ENCODE measurements at places on chromosomes 5 and 9.

DNA sequence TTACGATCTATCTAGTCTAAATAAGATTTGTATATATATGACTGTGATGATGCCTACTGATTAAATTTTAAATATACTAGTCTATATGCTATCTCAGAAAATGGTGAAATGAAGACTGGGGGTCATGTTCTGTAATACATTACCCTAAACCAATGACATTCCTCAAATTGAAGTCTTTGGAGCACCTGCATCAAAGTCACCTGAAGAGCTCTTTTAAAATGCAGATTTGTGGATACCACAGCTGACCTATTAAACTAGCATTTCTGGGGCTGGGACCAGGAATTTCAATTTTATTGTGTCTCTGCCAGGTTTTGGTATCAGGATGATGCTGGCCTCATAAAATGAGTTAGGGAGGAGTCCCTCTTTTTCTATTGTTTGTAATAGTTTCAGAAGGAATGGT lies 631.9 kb upstream of the DMAC1 start:
- DNase-seq, result no peak

DNA sequence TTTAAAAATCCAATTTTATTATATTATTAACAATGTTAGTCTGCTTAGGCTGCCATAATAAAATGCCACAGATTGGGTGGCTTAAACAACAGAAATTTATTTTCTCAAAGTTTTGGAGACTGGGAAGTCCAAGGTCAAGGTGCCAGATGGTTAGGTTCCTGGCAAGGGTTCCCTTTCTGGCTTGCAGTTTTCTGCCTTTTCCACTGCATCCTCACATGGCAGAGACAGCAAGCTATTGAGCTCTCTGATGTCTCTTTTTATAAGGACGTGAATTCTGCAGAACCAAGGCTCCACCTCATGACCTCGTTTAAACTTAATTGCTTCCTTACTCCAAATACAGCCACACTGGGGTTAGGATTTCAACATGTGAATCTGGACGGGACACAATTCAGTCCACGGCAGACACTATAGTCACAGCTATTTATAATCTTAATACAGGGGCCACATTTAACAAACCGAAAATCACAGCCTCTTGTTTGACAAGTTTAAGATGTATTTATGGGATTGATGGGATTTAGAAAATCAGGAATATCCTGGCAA lies 174.9 kb upstream of the PUM3 start:
- no peak for DNase-seq

GRCh38 chr5:11477786-11478185 lies 426.5 kb downstream of the CTNND2 start:
- DNase-seq, result no peak

DNA sequence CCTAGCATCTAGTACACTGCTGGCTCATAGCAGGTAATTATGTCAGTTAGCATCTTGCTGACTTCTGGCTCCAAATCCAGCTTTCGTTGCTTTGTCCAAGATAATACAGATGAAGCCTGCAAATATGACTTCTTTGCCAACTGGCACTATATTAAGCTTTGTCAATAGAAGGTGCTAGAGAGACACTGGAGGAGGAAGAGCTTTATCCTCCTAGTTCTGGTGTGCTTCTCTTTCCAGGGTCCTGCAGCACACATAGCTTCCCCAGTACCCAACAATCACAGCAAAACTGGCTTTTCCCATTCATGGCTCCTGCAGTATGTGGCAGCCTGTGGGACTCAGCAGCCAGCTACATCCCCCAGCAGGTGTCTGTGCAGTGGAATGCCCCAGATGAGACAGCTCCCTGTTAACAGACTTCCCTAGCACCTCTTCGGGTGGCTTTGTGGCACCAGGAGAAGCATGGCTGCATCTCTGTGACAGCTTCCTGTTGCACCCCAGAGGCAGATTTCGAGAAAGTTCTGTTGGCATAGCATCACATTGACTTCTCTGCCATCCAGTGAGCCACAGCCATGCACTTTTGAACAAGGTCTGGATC lies 147.8 kb downstream of the OXCT1 start:
- no peak for DNase-seq

DNA sequence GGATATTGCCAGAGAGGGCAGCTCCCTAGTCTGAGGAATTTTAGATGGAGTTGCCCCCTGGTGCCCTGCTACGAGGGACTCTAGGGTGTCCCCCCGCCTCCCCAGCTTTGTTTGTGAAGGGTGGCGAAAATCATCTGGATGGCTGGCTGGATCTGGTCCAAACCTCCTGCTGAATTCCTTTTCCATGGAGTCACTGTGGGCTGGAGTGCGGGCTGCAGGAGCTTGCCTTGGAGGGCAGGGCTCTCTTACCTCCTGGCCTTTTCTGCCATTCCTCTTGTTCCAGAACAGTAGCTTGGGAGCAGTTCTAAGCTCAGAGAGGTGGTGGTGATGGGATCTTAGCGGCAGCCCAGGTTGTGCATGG lies 2.1 kb downstream of the SYNPO start:
- no peak for DNase-seq

DNA sequence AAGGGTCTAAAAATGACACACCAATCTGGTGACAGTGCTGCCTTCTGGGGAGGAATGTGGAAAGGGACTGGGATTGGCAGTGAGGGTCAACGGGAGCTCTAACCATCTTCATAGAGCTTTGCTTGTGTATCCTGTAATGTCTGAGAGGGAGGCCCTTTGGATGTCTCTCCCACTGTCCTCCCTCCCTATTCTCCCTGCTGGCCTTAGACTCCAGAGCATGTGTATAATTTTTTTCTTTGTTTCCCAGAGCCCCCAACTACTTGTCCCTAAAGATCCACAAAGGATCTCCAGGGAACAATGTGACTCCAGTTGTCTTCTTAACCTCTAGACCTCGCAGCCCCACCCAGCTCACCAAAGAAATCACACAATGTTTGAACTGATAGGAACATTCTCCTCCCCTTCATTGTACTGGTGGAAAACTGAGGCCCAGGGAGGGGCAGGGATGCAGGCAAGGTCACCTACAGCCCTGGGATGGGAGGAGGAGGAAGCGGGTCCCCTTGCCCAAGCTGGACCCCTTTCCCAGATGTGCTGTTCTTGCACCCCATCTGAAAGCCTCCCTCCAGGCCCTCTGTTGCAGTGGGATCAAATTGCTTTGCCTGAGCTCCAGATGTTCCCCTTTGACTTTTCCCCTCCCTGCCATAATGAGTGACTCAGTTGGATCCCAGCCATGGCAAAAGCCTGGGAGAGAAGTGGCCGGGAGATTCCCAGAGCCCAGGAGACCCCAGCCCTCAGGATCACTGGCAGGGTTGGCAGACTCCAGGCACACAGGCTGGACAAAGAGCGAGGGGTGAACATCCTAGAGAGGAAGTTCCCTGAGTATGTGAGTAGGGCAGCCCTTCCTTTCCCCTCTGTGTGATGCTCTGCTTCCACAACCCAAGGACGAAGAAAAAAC lies 21.8 kb downstream of the SPARC start:
- no peak for DNase-seq

GRCh38 chr5:137595396-137596079 lies 96.4 kb upstream of the SPOCK1 start:
- DNase-seq, result no peak

DNA sequence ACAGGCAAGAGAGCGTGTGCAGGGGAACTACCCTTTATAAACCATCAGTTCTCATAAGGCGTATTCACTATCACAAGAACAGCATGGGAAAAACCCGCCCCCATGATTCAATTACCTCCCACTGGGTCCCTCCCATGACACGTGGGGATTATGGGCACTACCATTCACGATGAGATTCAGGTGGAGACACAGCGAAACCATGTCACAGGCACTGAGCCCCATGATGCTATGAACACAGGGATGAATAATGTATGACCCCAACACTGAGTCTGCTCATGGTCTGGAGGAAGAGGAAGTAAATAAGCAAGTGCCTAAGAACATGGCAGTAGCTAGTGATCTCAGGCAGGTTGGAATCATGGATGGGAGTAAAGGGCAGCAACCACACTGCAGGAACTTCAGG lies 281.0 kb upstream of the ZNF462 start:
- no peak for DNase-seq

- no peak for DNase-seq
These were observed 667.2 kb downstream of the TLE1 start for GRCh38 chr9:81022177-81022576.

- no peak for DNase-seq
These were observed 79.4 kb downstream of the AUH start for GRCh38 chr9:91282292-91282691.

GRCh38 chr9:38431116-38431515 lies 6.9 kb upstream of the IGFBPL1 start:
- DNase-seq, result no peak

- no peak for DNase-seq
These were observed 44.0 kb upstream of the LIFR start for GRCh38 chr5:38600329-38601045.

GRCh38 chr5:152547202-152547601 lies 142.1 kb upstream of the NMUR2 start:
- DNase-seq, result no peak

- DNase-seq, result no peak
These were observed 538.7 kb downstream of the PDE4D start for GRCh38 chr5:59354811-59355210.

DNA sequence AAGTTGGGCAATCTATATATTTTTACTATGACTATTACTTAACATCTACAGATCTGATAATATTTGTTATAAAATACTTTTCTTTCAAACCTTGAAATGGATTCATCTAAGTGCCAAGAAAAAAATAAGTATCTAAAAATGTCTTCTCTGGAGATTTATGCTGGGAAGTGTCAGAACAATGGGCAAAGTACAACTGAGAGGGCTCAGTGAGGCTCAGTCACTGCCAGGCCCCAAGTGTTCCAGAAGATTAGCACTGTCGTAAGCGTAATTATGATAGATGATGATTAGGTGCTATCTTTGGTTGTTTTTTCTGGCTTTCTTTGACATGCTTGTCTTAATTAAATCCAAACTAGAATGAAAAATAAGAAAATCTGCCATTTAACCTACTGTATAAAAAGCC lies 72.2 kb upstream of the ADAMTS19 start:
- no peak for DNase-seq

DNA sequence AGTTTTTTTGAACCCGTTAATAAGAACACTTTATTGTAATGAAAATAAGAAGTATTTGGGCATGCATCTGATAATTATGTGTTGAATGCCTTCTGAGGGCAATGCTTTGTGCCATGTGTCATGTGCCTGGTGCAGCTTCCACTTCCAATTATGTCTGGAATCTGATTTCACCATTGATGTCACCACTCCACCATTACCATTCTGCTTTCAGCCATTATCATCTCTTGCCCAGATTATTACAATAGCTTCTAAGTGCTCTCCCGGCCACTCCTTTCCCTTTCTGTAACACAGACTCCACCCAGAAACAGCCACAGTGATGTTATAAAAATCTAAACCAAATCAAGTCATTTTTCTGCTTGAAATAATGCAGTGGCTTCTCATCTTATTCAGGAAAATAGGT lies 171.7 kb downstream of the C9orf152 start:
- DNase-seq, result no peak

GRCh38 chr9:89042984-89043383 lies 51.7 kb downstream of the S1PR3 start:
- DNase-seq, result no peak

GRCh38 chr5:75668977-75669689 lies 48.1 kb downstream of the POC5 start:
- no peak for DNase-seq

GRCh38 chr5:57887851-57888621 lies 405.4 kb upstream of the ACTBL2 start:
- peak; percentile 79 for DNase-seq

DNA sequence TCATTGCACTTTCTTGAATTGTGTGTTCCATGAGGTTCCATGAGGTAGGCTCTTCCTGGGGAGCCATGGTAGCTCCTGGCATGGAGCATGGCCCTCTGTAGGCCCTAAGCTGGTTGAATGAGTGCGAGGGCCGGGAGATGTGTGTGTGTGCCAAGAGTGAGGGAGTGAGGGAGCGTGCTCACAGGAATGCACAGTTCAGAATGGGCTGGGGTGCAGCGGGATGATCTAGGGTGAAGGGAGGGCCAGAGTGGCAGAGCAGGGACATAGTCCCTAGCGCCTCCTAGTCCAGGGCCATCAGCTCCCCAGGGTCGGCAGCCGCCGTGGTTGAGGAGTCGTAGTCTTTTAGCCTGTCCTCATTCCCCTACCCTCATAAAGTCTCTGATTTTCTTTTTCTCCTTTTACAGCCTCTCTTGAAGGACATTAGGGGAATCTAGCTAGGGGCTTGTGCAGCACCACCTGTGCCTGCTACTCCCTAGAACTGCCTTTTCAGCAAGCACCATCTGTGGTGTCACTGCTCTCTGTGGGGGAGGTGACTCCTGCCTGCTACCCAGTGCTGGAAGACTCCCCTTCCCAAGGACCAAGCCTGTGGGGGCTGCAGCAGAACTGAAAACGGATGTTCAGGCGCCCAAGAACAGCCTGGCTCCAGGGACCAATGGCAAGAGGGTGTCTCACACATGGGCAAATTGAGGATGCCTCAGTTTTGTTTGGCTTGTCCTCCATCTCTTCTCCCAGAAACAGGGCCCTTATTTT lies 65.3 kb upstream of the PPARGC1B start:
- DNase-seq, result no peak

DNA sequence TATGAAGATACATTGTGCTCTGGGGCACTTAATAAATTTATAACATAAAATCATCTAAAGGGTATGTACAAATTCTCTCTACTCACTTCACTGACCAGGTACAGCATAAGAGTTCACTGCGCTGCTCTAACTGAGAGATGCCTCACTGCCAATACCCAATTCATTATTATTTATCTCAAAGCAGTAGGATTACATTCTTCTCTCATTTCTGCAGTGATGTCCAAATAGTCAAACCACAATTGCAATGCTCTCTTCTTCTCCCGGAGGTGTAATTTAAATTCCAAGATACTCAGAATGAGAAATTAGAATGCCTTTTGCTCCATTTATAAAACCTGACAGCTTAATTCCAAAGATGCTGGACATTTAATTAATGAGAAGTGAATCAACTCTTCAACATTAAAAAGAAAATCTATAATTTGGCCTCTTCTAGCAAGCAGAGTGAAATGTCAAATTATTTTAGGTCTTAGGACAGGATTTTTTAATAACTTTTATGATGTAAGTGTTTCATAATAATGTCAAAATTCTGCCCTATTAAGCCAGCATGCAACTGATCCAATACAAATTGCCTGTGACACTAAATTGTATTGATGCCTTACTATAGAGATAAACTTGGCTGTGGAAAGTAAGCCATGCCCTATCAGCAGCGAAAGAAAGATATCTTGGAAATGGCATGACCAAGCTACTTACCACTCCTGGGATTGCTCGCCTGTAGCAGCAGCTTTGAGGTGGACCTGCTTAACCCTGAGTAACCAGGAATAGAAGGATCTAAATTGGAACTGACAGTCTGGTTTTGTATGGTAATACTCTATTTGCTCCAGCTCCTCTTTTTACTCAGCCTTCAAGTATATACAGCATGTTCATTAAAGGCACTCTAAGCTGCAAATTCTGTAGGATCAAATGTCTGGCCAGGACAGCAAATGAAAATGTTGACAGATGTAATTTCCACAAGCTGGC lies 374.2 kb upstream of the TYRP1 start:
- DNase-seq, result no peak
